ENCODE measurements at places on chromosomes 5 and 9.

- DNase-seq: no peak
Measured at GRCh38 chr5:106822851-106823250, 847.9 kb downstream of the EFNA5 start.

GRCh38 chr9:125561509-125562148 is 145.4 kb downstream of the MAPKAP1 start:
- DNase-seq: no peak

DNA sequence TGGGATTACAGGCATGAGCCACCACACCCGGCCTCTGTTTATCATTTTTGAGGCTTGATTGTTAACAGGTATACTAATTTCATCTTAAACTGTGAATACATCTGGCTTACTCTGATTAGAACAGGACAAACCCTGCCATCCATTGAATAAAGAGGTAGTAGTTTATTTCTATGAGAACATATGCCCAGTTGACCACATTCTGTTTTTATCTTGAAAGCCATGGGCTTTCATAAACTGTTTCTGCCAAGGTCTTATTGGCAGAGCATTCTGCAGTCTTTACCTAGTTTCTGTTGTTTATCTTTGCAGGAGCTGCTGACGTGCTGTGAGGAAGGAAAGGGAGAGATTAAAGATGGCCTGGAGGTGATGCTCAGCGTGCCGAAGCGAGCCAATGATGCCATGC is 184.9 kb upstream of the OTULINL start:
- no peak for DNase-seq

DNA sequence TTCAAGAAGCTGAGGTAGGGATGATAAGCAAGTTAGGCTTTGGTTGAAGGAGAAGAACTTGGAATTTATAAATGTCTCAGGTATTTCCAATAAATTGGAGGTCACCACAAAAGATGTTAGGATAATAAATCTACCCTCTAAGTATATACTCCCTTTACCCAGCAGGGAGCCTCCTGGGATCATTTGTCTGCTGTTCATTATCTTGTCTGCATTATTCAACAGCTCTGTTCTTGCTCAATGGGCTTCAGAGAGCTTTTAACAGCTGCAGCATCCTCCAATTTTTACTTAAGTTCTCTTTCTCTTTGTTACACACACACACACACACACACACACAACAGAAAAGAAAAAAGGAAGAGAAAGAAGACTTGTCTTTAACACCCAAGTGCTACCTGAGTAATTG is 51.7 kb upstream of the VPS13A start:
- DNase-seq: no peak

DNA sequence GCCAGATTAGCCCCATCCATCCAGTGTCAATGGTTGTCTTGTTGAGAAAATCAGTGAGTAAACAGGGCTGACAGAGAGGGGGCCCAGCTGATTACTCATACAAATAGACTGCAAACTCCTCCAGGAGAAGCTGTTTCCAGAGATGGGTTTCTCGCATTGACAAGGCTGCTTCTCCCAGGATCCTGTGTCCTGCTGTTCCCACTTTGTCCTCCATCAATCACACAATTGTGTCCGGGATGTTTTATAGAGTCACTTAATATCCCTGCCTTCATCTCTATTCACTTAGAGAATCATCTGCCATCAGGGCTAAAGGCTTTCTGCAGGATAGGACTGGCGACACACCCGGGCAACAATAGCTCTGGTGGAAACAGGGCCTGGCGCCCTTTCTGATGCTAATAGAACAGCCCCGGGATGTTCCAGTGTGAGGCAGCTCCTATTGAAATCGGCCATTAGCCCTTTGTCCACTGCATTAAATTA is 71.7 kb upstream of the TBCA start:
- no peak for DNase-seq

DNA sequence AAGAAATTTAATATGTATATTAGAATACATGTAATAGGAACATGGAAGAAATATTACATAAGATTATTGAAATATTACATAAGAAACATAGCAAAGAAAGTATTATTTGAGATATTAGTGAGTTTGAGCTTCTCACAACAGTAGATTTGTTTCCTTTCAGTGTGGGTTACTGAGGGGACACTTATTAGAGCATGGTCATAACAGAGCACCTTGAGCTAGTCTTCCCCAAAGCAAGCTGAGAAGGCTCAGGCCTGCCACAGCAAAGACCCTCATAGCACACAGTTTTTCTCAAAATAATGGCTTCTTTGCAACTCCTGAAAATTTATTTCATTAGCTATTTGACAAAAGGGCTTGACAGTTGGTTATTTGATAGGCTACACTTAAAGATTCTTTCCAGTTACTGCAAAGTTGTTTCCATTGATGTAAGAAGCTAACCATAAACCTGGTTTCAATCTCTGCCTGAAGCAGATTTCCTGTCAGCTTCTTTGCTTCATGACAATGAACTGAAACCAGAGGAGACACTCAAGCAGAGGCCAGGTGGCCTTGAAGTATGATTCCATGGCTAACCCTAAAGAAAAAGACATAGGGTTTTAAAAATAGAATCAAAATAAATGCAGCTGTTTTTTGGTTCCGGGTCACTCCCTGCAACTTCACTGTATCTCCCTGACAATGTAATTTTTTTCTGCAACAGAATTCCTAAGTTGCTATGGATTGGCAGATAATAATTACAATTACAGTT is 68.6 kb downstream of the ERMP1 start:
- no peak for DNase-seq

GRCh38 chr9:104772714-104773510 is 9.0 kb downstream of the NIPSNAP3B start:
- DNase-seq: no peak

DNA sequence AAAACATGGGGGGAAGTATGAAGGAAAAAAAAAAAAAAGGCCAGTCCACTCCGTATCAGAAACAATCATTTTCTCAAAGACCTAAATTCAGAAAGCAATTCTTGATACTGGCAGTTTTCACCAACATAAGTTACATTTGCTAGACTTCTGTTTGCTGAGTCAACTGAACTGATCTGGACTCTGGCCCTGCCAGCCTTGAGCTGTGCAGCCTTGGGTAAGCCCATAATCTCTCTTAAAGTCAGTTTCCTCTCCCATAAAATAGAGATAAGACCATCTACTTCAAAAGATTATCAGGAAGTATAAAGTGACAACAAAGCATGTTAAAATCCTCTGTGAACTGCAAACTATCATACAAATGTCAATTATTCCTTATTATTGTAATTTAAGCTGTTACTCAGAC is 106.8 kb downstream of the MAPKAP1 start:
- DNase-seq: no peak

GRCh38 chr5:134489227-134489944 is 36.1 kb upstream of the JADE2 start:
- no peak for DNase-seq

DNA sequence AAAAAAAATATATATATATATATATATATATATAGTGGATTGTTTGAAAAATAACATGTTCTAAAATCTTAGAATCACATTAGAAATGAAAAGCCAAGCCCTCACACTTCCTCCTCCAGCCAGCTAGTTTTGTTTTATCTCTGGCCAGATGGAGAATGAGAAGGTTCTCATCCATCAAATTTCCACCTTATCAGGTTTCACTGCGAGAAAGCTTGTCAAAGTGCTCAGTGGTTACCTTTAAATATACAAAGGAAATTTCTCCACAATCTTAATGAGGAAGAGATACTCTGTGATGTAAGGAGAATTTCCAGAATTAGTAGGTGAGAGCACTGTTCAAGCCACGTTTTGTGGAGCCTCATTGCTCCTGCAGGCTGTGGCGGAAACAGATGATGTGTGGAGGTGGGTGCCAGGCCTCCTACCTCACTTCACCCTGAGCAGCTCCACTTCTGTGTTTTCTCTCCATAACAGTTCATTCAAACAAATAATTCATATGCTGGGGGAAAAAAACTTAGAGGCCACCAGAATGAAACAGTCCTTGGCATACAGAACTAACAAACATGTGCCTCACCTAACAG is 71.9 kb downstream of the CDK5RAP2 start:
- DNase-seq: no peak

DNA sequence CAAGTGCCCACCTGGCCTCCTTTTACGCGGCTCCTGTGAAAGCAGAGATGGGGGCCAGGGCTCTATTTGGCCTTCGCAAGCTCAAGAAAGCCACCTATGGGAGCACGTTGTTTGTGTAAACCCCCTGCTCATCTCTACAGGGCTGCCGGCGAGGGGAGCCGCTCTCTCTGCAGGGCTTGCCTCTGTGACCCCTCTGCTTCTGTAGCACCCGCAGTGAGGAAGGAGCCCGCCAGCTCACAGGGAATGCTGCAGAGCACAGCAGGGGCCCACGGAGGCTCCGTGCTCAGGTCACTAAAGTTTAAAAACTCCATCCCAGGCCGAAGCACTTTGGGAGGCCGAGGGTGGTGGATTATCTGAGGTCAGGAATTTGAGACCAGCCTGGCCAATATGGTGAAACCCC is 376.8 kb downstream of the IRX2 start:
- DNase-seq: no peak

- no peak for DNase-seq
Measured at GRCh38 chr5:150765799-150766169, 7.0 kb upstream of the DCTN4 start.

DNA sequence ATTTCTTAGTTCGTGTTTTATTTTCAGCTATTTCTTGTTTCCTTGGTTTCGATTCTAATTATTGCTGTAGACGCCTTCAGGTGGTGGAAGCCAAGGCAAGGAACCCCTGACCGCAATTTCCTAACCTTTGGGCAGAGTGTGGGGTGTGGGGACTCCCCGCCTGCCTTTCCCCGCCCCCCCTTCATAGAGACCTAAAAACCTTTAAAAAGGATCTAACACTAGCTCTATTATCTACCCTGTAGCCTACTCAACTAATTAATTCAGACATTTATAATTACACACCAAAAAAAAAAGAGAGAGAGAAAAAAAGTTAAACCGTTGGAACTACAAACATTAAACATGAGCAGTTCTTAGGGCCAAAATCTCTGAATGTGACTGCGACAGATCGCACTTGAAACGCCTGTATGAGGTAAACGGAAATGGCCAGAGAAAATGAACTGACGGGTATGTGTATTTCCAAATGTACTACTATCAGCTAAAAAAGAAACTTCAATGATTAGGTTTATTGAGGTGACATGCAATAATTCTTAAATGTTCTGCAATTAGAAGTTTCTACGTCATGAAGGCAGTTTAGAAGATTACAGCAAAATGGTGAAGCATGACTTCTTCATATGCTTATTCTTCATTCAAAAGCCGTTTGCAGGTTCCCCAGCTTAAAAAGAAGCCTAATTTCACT is 19.0 kb upstream of the FER start:
- no peak for DNase-seq

DNA sequence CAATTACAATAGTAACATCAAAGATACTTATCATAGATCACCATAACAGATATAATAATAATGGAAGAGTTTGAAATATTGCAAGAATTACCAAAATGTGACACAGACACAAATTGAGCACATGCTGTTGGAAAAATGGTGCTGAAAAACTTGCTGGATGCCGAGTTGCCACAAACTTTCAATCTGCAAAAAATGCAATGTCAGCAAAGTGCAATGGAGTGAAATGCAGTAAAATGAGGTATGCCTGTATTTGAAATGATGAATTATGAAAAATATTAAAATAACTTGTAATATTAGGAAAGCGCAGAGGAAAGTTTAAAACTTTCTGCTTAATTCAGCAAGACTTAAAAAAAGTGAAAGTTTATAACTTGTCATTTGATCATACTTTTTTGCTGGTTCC is 12.0 kb upstream of the PCBD2 start:
- DNase-seq: no peak

- no peak for DNase-seq
Measured at GRCh38 chr5:171419688-171420430, 412 bp downstream of the FGF18 start.

DNA sequence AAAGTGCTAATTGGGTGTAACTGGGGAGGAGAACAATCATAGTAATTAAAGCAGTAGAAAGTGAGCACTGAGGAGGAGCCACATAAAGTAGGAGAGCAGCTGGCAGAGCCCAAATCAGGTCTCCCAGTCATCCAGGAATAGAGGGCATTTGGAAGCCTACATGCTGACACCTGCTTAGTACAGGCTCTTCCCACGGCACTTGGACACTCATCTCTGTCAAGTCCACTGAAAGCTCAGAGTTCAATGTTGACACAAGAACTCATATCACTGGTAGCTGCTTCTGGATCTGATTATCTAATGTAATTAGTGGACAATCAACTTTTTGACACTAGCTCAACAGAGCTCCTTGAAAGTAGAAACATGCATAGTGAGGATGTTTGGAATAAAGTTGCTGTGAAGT is 45.9 kb upstream of the PCSK1 start:
- DNase-seq: no peak

GRCh38 chr5:33745101-33745770 is 146.6 kb downstream of the ADAMTS12 start:
- DNase-seq: no peak

GRCh38 chr9:131642496-131643083 is 97.3 kb downstream of the PRRT1B start:
- DNase-seq: no peak

DNA sequence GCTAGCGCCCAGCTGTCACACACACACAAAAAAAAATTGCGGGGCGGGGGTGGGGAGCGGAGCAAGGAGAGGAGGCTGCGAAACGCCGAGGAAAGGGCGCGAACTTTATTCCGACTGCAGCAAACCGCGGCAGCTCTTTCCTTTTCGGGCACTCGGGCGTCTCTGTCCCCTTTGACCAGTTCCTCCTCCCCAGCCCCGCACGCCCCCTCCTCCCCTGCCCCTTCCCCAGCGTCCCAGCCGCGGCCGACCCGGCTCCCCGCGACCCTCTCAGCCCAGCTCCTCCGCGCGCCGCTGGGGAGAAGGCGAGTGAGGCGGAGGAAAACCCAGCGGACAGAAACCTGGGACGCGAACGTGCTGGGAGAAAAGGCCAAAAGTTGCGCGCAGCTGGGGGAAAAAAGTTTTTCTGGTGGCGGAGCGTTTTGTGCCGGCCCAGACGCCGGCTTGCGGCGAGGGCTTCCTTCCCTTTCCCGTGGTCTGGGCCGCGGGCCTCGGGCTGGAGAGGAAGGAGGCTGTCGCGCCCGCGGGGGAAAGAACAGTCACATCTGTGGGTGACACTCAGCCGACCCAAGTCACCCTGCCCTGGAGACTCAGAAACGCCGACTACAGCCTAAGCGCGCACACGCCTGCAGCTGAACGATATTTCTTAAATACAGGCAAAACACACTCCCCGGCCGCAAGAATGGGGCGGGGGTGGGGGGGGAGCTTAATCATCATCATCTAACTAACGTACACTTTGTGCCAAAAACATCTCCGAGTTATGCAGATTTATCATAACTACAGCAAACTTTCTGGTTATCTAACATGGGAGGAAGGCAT is 1.1 kb upstream of the BNC2 start:
- DNase-seq: peak; percentile 58

DNA sequence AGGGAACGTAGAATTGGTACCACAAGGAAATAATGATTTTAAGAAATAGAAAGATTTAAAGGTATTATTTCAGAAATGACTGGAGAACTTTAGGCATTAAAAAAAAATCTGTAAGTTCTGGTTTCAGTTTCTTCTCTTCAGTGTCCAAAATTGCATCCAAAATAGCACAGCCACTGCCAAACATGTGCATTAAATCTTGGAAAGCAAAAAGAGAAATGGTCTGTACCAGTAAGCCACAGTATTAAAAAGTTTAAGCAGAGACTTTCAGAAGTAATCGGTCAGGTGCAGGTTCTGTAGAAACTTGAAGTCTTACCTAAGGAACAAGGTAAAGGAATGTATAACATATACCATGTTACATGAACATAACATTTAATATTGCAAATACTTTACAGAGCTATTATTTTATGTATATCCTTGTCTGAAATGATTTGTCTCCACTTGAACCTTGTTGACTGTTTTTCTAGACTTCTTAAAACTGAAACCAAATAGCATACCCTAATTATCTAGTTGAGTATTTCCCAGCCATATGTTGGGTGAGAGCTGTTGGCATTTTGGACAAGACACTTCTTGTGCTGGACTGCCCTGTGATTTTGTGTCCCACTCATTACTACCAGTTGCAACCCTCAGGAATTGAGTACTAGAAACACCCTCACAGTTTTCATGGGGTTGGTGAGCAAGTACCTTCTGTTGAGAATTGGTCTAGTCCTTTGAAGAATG is 32.1 kb downstream of the NIPBL start:
- DNase-seq: no peak

Measured in kidney glomerular epithelial cell (primary cell).